Epithelial cell of proximal tubule (primary cell): ENCODE measurements at places on chromosomes 11 and 22. TPM values are rescaled to one million over a fixed set of nuclear protein-coding genes. Genes with fewer than 3 reads are reported as not detected.

DNA sequence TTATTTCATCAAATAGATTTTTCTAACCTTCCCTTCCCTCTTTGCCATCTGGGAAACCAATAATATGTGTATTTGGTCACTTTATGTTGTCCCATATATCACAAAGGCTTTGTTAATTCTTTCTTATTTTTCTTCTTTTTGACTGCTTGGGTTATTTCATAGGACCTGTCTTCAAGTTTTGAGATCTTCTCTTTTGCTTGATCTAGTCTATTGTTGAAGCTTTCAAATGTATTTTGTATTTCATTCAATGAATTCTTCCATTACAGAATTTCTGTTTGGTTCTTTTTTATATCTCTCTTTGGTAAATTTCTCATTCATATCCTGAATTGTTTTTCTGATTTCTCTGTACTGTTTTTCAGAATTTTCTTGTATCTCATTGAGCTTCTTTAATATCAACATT, 132.1 kb downstream of the FCHSD2 start:
- DNase-seq, result no peak

- DNase-seq, result no peak
These were observed 311.0 kb downstream of the SBF2 start for GRCh38 chr11:9982796-9983579.

GRCh38 chr11:74171630-74171968, 510 bp downstream of the PPME1 start:
- DNase-seq, result no peak

GRCh38 chr22:44399906-44400762, 87.4 kb upstream of the SHISAL1 start:
- DNase-seq, result no peak

DNA sequence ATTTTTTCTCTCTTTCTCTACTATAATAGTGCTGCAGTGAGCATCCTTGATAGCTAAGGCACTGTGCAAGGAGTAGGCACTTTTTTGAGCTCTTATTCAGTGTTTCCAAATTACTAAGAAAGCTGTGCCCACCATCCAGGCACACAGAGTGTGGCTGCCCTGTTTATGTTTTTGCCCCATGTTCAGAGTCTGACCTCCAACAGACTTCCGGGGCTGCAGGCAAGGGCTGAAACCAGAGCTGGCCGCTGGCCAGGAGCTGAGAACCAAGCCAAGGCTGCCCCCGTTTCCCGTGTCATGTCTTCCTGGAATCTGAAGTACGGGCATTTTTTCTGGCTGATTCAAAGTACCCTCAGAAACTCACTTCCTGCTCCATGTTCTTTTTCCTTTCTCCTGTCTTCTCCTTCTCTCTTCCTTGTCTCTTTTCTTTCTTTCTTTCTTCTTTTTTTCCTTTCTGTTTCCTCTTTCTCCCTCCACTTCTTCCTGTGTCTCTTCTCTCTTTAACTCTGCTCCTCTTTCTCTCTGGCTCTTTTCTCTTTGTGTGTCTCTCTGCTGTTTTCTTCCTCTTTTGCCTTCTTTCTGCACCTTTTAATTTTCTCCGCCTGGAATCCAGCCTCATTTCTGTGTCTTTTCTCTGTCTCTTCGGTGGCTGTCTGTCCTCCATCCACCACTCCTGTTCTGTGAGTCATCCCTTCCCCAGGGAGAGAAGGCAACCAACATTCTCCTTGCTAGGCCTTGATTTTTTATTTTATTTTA, 17.0 kb upstream of the KCTD14 start:
- DNase-seq, result no peak

- DNase-seq, result no peak
These were observed 57.0 kb downstream of the PDE3B start for GRCh38 chr11:14700593-14700992.

DNA sequence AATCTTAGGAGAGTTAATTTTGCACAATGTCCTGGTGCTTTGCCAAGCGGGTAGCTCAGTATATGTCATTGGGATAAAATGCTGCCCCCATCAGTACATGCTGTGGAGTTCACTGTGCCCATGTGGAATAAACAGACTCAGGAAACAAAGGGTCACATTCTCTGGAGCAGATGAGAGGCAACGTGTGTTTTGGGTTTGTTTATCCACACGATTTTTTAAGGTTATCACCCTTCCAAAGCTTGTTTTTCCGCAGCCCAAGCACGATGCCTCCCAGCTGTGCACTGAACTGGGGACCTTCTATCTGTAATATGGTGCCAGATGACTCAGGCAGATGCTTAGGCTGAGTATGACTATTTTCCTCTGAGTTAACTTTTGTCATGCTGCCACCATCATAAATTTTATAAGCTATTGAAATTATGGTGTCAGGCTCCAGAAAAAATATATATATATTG, 6.5 kb downstream of the OR4D6 start:
- no peak for DNase-seq

DNA sequence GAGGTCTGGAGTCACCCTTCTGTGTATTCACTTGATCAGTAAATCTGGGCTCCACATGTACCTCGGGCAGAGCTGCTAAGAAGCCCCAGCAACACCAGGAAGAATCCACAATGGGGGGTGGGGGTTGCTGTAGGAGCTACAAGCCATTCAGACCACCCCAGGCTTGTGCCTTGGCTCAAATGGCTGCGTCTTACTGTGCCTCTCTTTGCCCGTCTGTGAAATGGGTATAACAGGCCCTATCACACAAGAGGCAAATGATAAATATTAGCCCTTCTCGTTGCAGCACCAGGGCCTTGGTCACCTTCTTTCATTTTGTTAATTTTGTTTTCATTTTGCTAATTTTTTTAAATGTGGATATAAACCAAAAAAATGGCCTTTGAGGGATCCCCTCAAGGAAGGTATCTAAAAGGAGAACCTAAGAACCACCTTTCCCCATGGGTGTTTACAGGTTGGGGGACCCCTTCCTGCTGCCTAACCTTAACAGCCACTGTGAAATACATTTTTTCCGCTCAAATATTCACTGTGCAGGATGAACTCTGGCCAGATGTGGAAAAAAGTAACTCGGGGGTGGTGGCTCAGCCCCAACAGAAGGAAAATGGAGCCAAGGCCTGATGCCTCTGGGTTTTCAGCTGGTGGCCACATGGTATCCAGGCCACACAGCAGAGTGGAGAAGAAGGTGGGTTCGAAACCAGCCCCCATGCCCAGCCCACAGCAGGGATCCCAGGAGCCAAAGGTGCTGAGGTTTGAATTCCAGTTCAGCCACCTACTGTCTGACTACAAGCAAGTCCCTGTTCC, 284.0 kb downstream of the MN1 start:
- no peak for DNase-seq

GRCh38 chr11:17781221-17781620, 46.6 kb downstream of the KCNC1 start:
- DNase-seq, result no peak

DNA sequence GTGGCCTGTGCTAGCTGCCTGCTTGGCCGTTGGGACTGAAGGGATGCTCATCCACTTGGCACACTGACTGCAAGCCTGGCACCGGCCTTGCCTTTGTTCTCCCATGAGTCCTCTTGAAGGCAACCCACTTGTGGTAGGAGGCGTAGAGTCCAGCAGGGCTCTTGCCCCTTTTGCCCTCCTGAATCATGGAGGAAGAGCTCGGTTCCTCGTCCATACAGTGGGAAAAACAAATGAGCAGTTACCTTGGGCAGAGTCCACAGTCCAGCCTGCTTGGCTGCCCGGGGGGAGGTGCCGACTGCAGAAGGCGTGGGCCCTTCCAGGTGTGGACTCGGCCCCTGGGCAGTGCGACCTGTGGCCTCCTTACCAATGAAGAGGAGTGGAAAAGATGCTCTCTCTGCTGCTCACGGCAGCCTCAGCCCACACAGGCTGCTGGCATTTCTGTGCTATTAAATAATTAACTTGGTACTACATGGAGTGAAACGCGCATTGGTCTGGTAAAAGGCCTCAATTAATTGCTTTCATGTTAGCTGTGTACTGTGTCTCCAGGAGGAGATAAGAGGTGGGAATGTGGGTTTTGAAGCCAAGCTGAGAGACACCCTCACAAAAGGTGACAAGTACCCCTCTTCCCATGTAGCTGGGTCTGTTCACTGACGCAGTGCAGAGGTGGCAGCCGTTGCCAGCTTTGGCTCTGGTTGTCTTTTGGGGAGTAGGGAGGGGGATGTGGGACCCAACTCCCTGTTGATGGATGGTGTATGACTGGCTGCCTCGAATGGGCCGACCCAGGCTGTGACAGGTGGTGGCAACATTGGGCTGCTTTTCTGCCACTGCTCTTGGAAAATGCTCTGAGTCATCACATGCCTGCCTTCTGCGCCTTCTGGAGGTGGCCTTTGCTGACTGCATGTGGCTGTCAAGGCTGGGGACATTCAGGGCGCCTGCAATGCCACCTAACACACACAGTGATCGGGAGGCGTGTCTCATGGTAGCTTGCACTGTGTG, 26.8 kb upstream of the B3GAT1 start:
- peak; percentile 1 for DNase-seq

DNA sequence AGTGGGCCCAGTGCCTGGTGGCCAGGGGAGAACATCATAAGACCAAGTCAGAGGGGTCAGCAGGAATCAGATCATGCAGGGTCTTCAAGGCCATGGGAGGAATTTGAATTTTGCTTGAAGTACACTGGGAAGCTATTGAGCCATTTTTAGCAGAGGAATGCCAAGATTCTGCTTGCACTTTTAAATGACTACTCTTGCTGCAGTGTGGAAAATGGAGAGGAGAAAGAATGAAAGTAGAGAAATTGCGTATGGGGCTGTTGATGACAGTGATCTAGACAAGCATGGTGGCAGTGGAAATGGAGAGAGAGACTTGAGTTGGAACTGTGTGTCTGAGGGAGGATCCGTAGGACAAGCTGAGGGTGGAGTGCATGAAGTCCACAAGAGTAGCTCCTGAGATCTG, 128.1 kb downstream of the WNT7B start:
- no peak for DNase-seq

GRCh38 chr11:121842192-121842585, 273.8 kb downstream of the BLID start:
- DNase-seq, result no peak

- no peak for DNase-seq
These were observed 50.2 kb downstream of the C22orf31 start for GRCh38 chr22:29011240-29012100.

- no peak for DNase-seq
These were observed 5.6 kb downstream of the CLDN5 start for GRCh38 chr22:19518635-19519034.

- DNase-seq, result no peak
These were observed 22.9 kb downstream of the GUCD1 start for GRCh38 chr22:24532075-24532474.

DNA sequence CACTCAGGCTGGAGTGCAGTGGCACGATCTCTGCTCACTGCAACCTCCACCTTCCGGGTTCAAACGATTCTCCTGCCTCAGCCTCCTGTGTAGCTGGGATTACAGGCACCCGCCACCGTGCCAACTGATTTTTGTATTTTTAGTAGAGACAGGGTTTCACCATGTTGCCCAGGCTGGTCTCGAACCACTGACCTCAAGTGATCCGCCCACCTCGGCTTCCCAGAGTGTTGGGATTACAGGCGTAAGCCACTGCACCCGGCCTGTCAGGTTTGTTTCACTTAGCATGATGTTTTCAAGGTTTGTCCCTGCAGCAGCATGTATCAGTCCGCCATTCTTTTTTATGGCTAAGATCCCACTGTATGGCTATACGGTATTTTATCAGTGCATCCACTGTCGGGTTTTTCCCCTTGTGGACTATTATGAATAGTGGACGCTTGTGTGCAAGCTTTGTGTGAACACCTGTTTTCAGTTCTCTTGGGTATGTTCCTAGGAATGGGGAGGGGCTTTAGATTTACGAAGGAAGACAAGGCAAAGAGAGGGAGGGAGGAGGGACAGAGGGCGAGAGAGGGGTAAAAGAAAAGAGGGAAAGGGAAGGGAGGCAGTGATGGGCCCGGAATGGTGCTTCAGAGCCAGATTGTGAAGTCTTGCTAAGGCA, 13.9 kb upstream of the CDC42EP2 start:
- DNase-seq, result no peak

DNA sequence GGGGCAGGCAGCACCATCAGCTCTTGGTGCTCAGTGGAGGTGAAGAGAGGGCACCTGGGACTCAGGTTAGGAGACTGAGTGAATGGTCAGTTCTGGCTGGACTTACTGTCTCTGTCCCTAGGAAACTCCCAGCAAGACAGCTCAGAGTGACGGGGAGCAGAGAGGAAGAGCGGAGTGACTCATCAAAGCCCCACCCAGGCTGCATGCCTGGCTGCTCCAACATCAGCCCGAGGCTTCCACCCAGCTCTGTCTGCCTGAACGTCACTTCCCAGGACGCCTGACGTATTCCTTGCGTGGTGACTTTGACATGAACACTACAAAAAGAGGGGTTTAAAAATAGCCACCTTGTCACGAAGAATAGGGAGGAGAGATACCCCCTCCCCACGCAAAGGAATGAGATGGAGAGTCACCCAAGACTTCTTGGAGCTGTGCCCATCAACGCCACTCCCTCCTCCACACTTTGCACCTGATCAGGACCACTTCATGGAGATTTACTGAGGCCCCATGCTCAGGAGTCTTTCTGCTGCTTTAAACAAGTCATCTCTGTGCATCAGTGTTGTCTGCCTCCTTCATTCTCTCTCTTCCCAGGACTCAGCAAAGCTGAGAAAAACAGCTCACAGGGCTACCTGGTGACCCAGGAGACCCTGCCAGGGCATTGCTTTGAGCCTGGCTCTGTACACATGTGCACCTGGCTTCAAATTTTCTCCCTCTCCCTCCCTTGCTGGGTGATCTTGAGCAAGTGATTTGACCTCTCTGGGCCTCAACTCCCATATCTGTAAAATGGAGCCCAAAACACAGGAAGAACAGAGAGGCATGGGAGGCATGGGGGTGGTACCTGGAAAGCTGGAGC, 83.1 kb downstream of the MN1 start:
- DNase-seq, result peak; percentile 56

DNA sequence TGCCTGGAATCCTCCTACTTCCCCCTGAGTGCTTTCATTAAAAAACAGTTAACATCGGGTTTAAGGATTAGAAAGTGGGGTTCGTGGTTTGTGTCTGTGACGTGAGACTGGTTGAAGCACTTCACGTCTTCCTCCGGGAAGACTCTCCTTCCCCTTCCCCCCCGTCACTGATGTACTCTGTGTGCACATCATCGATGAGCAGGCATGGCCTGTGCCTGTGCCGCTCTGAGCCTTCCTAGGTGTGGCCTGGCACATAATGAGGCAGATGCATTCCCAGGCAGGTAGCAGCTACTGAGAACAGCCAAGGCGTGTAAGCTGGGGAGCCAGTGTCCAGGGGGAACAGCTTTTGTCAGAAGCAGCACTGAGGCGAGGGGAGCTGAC, 93.8 kb downstream of the BCR start:
- DNase-seq, result no peak

GRCh38 chr11:70810133-70810532, 411.8 kb downstream of the CTTN start:
- no peak for DNase-seq

DNA sequence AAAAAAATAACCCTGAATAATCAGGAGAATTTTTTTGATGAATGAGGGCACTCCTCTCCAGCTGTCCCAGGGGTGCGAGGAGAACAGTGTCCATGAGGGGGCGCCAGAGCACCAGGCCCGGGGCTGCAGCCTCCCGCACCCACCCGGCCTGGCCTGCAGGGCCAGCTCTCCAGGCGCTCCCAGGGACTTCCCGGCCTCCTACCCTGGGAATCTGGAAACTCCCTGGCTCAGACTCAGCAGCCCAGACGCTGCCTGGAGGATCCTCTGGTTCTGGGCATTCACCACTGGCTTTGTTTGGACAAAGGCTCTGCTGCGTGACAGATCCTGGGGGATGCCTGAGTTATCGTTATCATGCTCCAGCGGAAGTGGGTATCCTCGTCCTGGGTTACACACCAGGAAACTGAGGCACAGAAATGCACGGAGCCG, 31.0 kb downstream of the MCM5 start:
- peak; percentile 62 for DNase-seq

SLC22A6 gene
- total RNA-seq, result not detected in 2 replicates

MS4A1 gene
- not detected in 2 replicates for total RNA-seq

CLTCL1 gene
- total RNA-seq, result 4.3 and 5.3 TPM in 2 replicates

POTEH gene
- total RNA-seq, result not detected in 2 replicates

ADM2 gene
- total RNA-seq, result 3.9 and 4.4 TPM in 2 replicates

ISX gene
- total RNA-seq, result not detected in 2 replicates
